ENCODE measurements at places on chromosomes 2 and 18.

DNA sequence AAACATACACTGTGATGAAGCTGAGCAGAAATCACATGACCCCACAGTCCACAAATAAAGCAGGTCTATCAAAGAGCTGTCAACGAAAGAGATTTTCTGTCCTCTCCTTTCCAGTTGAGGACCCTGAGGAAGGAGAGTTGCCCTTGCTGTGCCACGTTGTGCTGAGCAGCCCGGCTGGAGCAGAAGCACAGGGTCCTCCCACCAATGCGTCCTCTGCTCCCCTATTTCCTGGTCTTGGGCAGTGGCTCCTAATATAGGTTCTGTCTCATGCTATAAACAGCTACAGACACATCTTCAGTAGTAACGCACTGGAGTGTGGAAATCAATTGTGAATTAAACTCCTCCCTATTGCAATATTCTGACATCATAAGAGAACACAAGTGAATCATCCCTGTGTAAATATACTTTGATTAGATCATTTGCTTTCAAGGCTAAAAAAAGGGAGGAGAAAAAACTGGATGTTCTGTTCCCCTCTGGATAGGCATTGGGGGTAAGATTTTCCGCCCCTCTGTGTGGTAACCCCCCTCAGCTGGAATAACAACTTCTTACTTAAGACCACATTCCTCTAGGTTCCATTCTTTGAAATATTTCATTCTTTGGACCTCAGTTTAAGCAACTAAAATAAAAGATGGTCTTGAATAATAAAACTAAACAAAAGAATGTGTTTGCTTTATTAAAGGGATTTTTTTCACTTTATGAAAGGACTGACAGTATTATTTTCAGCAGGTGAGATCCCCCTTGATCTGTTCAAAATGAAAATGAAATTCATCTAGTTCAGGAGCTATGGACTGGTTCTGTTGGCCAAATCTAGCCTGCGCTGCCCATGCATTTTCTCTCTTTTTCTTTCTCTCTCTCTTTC lies 8.3 kb upstream of the RHOB start:
- DNase-seq, result no peak

- DNase-seq, result no peak
Measured at GRCh38 chr18:10398571-10398970, 55.9 kb upstream of the APCDD1 start.

GRCh38 chr2:64876137-64876647 lies 113.0 kb upstream of the SLC1A4 start:
- no peak for DNase-seq

DNA sequence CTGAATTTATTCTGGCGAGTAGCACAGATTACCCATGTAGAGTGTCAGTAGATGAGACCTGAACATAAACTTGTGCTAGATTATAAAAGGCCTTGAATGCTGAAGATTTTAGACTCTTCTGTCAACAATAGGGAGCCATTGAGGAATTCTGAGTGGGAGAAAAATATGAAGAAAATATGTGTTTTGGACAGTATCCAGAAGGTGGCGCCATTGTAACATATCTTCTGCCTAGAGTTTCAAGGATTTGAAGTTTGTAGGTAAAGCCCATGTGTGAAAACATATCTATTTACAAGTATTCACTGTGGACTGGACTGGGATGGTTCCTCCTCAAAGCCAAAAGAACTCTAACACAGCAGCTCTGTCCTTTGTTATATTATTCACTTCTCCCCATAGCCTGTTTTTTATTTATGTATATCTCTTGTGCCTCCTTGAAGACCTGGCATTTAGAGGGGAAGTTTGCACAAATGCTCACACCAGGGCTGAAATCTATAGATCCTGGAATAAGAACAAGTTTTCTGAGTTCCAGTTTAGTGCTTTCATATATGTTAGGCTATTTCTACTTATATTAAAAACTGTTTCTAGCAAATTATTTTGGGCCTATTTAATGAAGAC lies 124.9 kb downstream of the RDH14 start:
- no peak for DNase-seq

DNA sequence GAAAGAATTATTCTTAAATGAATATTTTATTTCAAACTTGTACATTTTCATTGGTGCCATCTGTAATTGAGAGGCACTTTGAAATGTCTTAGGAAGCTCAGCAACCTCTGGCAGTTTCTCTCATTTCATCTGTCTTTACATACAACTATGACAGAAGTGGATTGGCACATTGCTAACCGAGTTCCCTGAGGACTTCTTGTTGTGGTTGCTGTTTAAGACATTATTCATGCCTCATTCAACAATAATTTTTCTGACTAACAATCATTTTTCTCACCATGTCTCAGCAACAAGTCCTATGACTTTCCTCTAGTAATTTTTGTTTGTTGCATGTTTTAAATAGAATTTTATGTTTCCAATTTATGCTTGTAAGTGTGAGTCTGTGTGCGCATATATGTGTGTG lies 284.0 kb upstream of the CWC22 start:
- no peak for DNase-seq

DNA sequence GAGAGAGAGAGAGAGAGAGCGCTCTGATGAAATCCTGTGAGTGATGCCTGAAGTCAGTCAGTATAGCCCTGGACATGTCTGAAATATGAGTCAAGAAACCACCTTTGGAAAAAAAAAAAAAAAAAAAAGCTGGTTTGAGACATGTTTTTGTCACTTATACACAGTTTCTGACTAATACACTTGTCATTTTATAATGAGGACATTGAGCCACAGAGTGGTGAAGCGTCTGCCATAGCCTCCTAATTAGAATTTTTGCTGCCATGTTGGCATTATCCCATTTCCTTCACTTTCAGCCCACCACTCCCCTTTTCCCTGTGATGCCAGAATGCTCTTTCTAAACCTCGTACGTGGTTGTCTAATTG lies 15.7 kb upstream of the MYO3B start:
- DNase-seq, result no peak

- no peak for DNase-seq
Measured at GRCh38 chr18:27171993-27172392, 13.1 kb downstream of the CHST9 start.

- no peak for DNase-seq
Measured at GRCh38 chr2:182281276-182281675, 145.6 kb downstream of the PDE1A start.

GRCh38 chr2:23238011-23238657 lies 146.8 kb upstream of the KLHL29 start:
- no peak for DNase-seq

GRCh38 chr18:70322928-70323327 lies 34.1 kb downstream of the SOCS6 start:
- DNase-seq, result no peak

- no peak for DNase-seq
Measured at GRCh38 chr2:6448893-6449292, 416.8 kb downstream of the CMPK2 start.

- no peak for DNase-seq
Measured at GRCh38 chr2:52292801-52293200, 1260.9 kb upstream of the NRXN1 start.

- no peak for DNase-seq
Measured at GRCh38 chr2:105362862-105363591, 25.7 kb downstream of the C2orf49 start.

DNA sequence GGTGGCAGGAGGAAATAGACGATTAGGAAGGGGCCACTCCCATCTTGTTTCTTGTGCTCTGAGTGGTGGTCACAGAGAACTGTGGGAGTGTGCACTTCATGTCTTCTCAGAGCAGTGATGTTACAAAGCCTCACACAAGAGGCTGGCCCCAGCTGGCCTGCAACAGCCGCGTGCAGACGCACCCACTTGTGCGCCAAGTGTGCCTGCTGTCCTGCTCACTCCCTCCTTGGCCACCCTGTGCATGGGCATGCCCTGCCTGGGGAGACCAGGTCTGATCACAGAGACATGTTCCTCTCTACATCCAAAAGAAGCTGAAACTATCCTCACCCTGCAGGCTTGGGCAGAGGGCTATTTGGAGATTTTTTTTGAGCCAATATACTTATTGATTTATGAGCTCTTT lies 108.4 kb downstream of the MRO start:
- no peak for DNase-seq

GRCh38 chr2:110852541-110853263 lies 120.3 kb downstream of the ACOXL start:
- no peak for DNase-seq

DNA sequence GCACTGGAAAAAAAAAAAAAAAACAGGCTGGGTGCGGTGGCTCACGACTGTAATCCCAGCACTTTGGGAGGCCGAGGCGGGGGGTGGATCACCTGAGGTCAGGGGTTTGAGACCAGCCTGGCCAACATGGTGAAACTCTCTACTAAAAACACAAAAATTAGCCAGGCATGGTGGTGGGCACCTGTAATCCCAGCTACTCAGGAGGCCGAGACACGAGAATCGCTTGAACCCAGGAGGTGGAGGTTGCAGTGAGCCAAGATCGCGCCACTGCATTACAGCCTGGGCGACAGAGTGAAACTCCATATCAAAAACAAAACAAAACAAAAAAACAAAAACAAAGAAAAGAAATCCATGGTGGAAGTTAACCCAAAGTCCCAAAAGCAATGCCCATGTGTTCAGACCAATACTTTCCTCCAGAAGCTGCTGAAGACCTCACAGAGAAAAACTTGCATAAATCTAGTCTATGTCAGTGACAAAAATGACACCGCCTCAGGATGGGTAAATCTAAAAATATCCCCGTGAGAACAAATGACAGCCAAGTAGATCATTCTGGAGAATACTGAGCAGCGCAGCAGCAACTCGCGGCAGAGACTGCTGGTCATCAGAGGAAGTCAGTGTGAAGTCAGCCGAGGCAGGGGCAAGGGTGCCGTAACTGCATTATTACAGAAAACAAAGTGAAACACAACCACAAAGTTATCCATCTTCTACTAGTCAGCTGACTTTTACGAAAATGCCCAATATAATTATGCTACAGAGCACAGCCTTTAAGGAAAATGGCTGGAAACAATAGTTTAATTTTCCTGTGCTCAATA lies 41.0 kb downstream of the LPIN2 start:
- DNase-seq, result no peak

- DNase-seq, result no peak
Measured at GRCh38 chr2:168690381-168690885, 112.0 kb upstream of the NOSTRIN start.

All from stimulated activated CD4-positive, alpha-beta T cell treated with anti-CD3 and anti-CD28 coated beads, Interleukin-1b, Interleukin-23, amount 100 ng/mL, for 1 hour (primary cell).